ENCODE measurements at places on chromosomes 1 and 21. TPM values are rescaled to one million over a fixed set of nuclear protein-coding genes. Genes with fewer than 3 reads are reported as not detected.

DNA sequence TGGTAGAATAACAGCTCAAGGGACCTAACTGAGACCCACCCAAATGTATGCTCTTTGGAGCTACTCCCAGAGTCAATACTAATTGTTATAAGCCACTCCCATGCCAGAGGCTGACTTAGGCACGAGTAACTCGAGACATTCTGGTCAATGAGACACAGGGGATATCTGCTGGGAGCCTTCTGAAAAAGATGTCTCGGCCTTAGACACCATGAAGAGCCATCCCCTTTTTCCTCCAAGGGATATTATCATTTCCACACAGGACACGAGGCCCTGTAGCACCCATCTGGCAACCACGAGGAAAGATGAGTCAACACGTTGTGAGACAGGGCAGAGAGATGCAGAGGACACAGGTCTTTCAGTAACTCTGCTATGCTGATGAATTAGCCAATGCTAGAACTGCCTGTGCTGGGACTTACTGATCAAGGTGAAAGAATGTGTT, 30.7 kb downstream of the ITPKB start:
- DNase-seq = peak; percentile 55
- H3K27me3 ChIP-seq = no peaks in the 10 kb centered on the region
- no peaks in the 10 kb centered on the region for H3K36me3 ChIP-seq
- no peaks in the 10 kb centered on the region for H3K4me1 ChIP-seq

DNA sequence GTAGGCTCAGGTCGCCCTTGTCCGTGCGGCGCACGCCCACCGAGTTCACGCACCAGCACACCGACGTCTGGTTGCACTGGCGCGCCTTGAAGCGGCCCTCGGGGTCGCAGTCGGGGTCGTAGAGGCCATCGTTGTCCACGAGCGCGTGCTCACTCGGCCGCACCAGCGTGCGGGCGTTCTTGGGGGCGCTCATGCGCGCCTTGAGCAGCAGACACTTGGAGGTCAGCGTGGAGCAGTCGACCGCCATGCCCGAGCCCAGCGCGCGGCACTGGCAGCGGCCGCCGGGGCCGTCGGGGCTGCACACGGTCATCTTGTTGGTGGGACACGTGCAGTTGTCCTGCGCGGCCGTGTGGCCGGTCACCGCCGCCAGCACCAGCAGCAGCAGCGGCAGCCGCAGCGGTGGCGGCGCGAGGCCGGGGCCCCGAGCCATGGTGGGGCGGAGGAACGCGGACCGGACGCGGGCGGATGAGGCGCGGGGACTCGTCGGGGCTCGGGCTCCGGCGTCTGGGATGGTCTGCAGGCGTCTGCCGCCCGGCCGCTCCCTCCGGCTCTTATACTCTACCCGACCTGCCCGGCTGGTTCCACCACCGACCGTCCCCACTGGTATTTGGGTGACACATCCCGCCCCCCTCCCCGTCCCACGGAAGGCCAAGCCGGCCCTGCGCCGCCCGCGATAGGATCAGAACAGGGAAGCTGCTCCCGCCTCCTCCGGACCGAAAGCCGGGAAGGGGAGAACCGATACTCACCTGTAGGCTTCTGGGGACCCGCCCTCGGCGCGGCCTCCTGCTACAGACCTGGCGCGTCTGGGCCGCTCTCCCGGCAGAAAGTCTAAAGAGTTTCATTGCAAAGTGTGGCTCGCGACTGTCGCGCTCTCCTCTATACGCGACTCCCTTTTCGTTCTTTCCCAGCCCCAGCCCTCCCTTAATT, at the start of gene TACSTD2:
TSS of gene TACSTD2 (minus strand) at position 526 of the 927 bp plus-strand sequence. CDS start at position 430, 96 bp downstream.
- peaks cover 99% of the 10 kb centered on the region for H3K27me3 ChIP-seq
- H3K27ac ChIP-seq = no peak within 1 kb of the TSS
- H3K36me3 ChIP-seq = no peaks in the 10 kb centered on the region
- H3K4me1 ChIP-seq = no peaks in the 10 kb centered on the region
- no peak within 1 kb of the TSS for H3K4me3 ChIP-seq

DNA sequence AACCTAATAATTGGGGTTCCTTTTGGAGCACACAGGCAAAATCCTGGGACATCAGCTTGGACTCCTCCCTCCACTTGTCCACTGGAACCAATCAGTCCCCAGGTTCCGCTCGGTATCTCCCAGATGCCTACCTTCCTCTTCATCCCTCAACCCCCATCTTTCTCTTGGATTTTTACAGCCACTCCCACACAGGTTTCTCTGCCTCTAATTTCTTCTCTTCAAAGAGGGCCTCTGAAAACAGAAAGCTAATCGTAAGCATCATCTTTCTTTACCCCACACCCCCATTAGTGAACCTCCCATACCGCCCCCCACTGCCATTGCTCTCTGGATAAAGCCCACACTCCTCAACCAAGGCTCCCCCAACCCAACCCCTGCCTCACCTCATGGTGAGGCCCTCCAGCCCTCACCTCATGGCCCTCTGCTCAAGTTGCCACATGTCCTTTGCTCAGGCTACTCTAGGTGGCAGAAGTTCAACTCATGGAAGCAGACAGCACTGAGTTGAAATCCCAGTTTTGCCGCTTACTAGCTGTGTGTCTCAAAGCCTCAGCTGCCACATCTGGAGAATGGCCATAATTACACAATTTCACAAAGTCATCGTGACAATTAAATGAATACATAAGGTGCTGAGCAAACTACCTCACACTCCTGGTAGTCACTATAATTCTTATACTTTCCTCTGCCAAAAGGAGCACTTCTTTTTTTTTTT, 18.1 kb upstream of the WASF2 start:
- no peaks in the 10 kb centered on the region for H3K36me3 ChIP-seq
- no peaks in the 10 kb centered on the region for H3K27me3 ChIP-seq
- H3K27ac ChIP-seq = no peak overlapping the region
- no peak for DNase-seq

DNA sequence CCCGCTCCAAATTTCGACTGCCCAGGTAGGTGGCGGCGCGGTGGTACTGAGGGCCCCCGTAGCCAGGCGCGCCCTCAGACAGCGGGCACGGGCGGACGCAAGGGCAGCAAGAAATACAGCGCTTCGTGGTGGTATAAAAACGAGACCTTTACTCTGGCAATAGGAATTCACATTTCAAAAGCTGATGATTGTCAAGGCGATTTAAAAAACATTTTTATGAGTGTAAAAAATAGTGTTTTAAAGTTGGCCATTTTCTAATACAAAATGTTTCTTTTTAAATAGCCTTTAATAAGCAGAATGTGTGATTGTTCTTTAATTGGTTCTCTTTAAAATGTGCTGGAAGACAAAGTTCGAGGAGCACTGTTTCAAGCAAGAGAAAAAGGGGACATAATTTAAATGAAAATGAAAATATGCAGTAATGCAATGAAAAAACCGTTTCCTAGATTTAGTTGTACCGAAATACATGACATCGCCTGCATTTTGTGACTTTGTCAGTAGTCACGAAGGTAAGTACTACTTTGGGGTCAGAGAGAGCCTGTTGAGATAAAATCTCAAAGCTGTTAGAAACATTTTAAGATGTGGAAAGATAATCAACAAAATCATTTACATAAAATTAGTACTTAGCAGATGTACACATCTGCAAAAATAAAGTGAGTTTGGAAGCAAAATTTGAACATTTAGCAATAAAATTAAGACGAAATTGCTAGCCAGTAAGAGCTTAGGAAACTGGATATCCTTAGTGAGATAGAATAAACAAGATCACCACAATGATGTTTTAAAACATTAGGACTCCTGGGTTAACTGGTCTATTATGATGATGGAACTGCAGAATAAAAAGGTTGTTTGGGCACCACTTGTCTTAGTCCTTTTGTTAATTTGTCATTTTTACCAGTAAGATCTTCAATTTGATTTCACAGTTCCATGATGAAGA, 1.1 kb upstream of the PSMG1 start:
- H3K27me3 ChIP-seq = no peaks in the 10 kb centered on the region
- peaks cover 35% of the 10 kb centered on the region for H3K4me1 ChIP-seq
- H3K27ac ChIP-seq = peak overlapping the region; percentile 82
- DNase-seq = peak; percentile 9

- no peaks in the 10 kb centered on the region for H3K27me3 ChIP-seq
- no peaks in the 10 kb centered on the region for H3K36me3 ChIP-seq
- no peak overlapping the region for H3K4me3 ChIP-seq
- no peak overlapping the region for H3K27ac ChIP-seq
- peaks cover 6% of the 10 kb centered on the region for H3K4me1 ChIP-seq
- no peak for DNase-seq
Observed at GRCh38 chr1:246095443-246095842, 411.6 kb downstream of the SMYD3 start.

DNA sequence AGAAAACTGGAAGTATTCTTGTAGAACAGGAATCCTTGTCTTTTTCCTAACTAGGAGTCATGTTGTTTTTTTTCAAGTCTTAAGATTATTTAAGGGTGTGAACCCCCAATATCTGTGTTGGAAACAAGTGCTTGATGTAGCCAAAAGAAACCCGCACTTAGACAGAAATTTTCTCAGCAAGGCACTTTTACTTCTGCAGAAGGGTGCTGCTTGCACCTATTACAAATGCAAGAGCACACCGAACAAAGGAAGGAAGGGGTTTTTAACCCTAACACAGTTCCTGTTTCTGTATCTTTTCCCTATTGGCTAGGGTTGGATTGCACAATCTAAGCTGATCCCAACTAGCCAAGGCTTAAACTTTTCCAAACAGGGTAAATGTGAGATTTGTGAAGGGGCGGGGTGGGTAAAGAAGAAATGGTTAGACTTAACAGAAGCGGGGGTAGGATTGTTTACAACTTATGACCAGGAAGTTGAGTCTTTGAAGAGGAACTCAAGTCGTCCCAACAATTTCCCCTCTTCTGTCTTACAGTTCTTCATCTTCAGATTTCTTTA, 75.1 kb downstream of the ZFYVE9 start:
- H3K4me3 ChIP-seq = no peak overlapping the region
- H3K27me3 ChIP-seq = no peaks in the 10 kb centered on the region
- DNase-seq = no peak
- H3K27ac ChIP-seq = no peak overlapping the region
- peaks cover 3% of the 10 kb centered on the region for H3K36me3 ChIP-seq

- H3K27me3 ChIP-seq = peaks cover 52% of the 10 kb centered on the region
- peak; percentile 82 for DNase-seq
- no peaks in the 10 kb centered on the region for H3K36me3 ChIP-seq
- no peak overlapping the region for H3K4me3 ChIP-seq
- H3K4me1 ChIP-seq = no peaks in the 10 kb centered on the region
Observed at GRCh38 chr1:182069028-182069466, 7.5 kb upstream of the ZNF648 start.

GRCh38 chr1:228963795-228964177, 228.5 kb downstream of the RHOU start:
- H3K27ac ChIP-seq = no peak overlapping the region
- H3K4me3 ChIP-seq = no peak overlapping the region
- no peaks in the 10 kb centered on the region for H3K4me1 ChIP-seq
- H3K27me3 ChIP-seq = no peaks in the 10 kb centered on the region
- no peak for DNase-seq
- H3K36me3 ChIP-seq = no peaks in the 10 kb centered on the region

DNA sequence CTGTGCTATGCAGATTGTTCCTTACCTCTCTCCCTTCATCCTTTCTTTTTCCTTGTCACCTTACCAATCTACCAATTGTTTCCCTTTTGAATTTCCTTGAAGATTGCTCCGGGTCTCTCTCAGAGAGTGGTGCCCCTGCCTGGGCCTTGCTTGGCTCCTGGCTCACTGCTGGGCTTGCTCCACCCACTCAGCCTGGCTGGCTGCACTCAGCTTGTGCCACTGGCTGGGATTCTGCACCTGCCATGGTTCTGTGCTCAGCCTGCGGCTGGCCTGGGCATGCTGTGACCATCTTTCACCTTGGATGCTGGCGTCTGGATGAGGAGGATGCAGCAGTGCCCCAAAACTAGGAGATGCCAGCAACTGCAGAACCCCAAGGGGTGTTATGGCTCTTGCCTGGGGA, 463.9 kb upstream of the CXADR start:
- H3K27ac ChIP-seq = no peak overlapping the region
- H3K4me1 ChIP-seq = peaks cover 8% of the 10 kb centered on the region
- H3K27me3 ChIP-seq = no peaks in the 10 kb centered on the region
- no peak overlapping the region for H3K4me3 ChIP-seq
- no peaks in the 10 kb centered on the region for H3K36me3 ChIP-seq

DNA sequence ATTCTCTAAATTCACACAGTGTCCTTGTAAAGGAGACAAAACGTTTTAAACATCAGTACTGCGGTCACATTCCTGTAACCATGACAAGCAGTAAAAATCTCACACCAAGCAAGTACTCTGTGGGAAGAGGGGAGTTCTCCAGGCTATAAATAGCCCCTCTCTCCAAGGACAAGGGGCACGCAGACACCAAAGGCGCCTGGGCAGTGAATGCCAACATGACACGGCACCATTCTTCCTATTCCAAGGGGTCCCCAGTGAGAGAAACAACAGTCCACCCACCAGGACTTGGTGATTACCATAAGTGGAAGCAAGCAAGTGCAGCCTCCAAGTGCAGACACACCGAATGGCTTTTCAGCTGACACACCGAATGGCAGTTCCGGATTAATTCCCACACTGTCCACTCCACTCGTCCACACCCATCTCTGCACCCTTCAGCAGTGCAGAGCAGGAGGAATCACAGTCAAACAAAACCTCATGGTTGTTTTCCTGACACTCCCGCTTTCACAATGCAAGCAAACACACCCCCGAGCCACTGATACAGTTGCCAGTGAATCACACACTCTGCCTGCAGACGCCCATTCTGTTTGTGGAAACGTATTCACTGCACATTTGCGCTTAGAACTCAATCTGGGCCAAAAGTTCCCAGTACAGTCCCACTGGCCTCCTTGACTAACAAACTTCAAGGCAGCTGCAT, 1.8 kb downstream of the PTTG1IP start:
- DNase-seq = peak; percentile 82
- H3K27ac ChIP-seq = peak overlapping the region; percentile 95
- H3K36me3 ChIP-seq = no peaks in the 10 kb centered on the region
- H3K27me3 ChIP-seq = peaks cover 25% of the 10 kb centered on the region
- H3K4me1 ChIP-seq = peaks cover 31% of the 10 kb centered on the region

DNA sequence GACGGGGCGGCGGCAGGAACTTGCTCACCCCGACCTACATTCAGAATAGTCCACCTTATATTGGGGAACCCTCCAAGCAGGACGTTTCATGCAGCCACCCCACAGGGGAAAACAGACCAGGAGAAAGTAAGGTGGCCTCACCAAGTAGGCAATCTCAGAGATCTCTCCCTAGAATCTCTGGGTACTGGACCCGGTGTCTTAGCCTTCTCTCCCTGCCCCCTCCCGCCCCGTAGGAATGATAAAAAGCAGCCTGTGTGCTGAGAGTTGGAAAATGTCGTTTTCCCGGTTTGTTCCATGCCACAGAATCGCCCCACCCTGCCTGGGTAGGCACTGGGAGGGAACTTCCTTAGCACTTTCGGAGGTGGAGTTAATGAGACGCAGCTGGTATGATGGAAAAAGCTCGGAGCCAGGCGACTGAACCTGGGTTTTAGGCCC, 789 bp upstream of the PTPN14 start:
- peak overlapping the region; percentile 70 for H3K4me3 ChIP-seq
- peaks cover 6% of the 10 kb centered on the region for H3K27me3 ChIP-seq
- DNase-seq = peak; percentile 56
- peak overlapping the region; percentile 99 for H3K27ac ChIP-seq

LRRC8B gene
- 5.8 TPM for total RNA-seq

- no peak overlapping the region for H3K4me3 ChIP-seq
- H3K27me3 ChIP-seq = no peaks in the 10 kb centered on the region
- H3K27ac ChIP-seq = no peak overlapping the region
- no peaks in the 10 kb centered on the region for H3K36me3 ChIP-seq
Observed at GRCh38 chr1:206953626-206954025, 7.4 kb upstream of the PIGR start.

SLC25A34 gene
- total RNA-seq = 6.9 TPM
